ENCODE measurements at places on chromosomes 2 and 18.
A peak's percentile ranks its signal among the peaks of the same experiment; 100 is the strongest.

GRCh38 chr2:45285771-45286390 lies 276.6 kb upstream of the SIX2 start:
- DNase-seq, result no peak

DNA sequence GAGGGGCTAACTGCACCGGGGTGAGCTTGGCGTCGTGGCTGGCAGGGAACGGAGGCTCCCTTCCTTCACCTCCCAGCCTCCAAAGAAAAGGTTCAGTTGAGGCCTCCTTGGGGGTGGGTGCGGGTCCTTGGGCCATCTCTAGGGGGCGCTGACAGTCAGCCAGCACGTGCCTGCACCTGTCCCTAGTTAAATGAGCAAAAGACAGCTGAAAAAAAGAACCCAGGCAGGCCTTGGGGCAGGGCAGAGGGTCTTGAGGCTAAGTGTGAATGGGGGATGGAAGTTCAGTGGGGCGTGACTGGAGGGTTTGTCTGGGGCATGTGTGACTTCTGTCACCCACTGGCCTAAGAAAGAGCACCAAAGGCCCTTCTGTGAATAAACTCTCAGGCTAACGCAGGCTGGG lies 56.4 kb downstream of the ZFP36L2 start:
- DNase-seq, result peak; percentile 43

GRCh38 chr2:169073963-169074751 lies 4.8 kb downstream of the DHRS9 start:
- no peak for DNase-seq

GRCh38 chr18:46332921-46333341 lies 228.7 kb downstream of the HAUS1 start:
- DNase-seq, result no peak

DNA sequence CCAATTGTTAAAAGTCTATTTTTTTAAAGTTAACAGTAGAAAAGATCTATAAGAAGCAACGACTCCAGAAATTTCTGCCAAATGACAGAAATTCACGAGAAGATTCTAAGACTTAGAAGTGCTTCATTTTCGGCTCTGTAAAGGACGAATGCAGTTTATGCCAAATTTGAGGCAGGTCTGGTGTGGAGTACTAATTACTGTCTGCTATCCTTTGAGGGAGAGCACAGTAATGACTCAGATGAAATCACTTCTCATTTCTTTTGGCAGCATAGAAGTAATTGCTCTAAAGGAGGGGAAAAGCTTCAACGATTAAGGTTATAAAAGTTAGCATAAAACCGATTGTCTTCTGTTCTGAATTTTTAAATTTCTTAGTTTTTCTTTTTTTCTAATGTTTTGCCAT lies 11.4 kb downstream of the G6PC2 start:
- DNase-seq, result no peak

GRCh38 chr2:107932979-107933378 lies 53.3 kb upstream of the SLC5A7 start:
- DNase-seq, result no peak

DNA sequence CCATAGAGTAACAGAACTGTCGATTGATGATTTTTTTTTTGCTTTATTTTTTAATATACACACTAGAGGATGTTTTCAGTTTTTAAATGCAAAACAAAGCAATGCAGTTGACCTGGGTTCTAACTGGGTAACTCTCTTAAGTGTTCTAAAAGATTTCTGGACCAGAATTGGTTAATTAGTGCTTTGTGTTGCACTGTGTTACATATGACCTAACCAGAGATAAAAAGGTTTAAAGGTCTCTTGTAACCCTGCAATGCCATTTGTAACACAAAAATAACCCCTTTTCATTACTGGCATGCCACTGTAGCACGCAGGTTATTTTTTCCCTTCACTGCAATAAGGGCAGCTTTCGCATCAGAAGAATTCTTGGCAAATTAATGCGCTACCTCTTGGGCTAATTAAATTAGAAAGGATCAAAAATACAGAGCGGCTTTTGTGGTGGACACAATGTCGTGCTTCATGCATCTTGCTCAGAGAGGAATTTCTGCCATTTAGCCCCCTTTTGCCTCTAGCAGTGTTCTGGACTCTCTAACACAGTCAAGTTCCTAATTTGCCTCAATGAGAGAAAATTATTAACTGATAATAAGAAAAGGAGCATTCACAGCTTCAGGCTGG lies 250.8 kb upstream of the ZEB2 start:
- no peak for DNase-seq

DNA sequence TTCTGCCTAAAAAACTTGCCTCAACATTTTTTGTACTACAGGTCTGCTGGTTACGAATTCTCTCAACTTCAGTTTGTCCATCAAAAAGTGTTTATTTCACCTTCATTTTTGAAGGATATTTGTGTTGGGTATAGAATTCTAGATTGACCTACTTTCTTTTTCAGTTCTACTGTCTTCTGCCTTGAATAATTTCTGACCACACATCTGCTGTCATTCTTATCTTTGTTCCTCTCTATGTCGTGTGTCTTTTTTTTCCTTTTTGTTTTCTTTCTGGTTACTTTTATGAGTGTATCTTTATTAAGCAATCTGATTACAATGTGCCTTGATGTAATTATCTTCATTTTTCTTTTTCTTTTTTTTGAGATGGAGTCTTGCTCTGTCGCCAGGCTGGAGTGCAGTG lies 25.3 kb downstream of the ADCY3 start:
- no peak for DNase-seq

DNA sequence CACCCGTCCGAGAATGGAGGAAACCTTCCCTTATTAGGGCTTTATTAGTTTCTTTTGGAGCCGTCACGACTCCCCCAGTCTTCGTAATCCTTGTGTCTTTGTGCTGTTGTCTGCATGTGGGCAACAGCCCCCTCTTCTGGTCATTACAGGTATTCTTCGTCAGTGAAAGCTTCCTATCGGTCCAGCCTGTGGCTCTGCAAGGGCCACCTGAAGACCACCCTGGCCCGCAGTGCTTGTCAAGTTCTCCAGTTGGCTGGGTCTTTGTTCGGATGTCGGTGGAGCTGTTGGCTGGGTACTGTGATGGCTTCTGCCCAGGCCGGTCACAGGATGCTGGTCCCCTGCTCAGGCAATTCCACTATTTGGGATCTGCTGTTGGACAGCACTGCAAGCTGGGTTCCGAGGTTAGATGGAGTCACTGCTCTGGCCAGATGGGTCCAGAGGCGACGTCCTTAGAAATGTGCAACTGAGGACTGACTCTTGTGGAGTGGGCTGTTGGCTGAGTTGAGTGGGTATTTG lies 19.2 kb downstream of the E2F6 start:
- peak; percentile 19 for DNase-seq

DNA sequence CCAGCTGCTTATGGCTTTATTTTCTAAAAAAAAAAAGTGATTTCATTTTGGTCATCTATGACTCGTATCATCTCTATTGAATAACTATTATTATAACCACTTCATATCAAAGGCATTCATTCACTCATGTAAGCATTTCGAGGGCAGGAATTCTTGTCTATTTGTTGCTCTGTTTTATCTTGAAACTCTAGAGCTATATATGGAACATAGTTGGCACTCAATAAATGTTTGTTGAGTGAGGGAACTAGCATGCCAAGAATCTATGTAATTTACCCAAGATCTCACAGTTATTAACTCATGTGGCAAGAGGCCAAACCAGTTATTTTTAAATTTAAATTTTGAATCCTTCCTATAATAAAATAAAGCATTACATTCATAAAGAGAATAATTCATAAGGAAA lies 470.1 kb downstream of the TMX3 start:
- no peak for DNase-seq

GRCh38 chr2:178891265-178891958 lies 84.2 kb upstream of the TTN start:
- no peak for DNase-seq

GRCh38 chr18:64402636-64403035 lies 253.7 kb upstream of the LINC00305 start:
- no peak for DNase-seq

DNA sequence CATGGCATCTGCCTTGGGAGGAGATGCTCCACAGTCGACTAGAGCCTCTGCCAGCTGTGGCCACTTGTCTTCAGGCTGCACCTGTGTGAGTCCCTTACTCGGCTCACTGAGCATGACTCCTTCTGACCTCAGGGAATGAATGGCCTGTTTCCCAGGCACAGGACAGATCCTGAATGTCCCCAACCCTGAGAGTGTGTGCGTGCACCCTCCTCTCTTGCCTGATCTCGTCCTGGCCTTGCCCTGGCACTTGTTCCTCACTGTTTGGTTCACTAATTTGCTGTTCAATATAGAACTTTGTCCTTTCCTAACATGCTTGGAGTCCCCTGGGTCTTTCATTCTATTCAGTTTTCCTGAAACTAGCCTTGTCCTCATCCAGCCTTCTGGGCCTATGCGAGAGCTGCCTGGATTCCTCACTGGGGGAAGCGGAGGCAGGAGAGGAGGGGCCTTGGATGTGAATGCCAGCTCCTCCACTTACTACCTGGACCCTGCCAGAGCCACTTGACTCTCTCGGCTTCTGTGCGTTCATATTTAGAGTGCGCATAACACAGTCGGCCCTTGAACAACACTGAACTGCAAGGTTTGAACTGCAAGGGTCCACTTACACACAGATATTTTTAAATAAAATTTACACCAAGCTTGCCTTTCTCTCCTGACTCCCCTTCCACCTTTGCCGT lies 184.8 kb downstream of the ACKR3 start:
- no peak for DNase-seq

DNA sequence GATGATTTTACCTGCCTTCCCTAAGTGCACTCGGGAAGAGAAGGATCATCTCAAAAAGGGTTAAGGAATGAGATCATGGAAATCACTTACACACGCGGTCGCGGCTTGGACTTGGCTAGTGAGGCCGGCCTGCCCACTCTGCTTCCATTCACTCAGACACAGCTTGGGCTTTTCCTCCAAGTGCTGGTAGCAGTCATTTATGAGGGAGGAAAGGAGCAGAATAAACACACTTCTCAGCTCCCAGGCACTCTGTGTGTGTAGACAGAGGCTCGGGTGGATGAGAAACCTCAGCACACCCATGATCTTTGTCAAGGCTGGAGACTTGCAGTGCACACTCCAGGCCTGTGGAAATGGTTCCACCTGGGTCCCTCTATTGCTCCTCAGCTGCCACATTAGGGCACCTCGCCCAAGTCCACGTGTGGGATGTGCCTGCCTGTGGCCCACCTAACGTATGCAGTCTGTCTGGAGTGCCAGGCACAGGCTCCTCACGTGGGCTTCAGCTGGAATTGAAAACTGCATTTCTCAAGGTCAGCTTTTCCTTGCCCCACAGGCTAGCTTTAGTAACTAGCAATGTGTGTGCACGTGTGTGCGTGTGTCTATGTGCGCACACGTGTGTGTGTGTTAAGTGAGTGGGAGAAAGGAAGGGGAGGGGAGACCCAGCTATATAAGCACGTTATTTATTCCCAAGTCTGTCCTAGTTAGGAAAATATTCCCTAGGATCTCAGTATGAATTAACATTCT lies 288.4 kb downstream of the SOX11 start:
- no peak for DNase-seq

GRCh38 chr2:235048549-235048948 lies 96.7 kb downstream of the SH3BP4 start:
- DNase-seq, result no peak

- no peak for DNase-seq
Measured at GRCh38 chr2:85971366-85971765, 82.6 kb upstream of the ST3GAL5 start.

GRCh38 chr2:182581196-182581935 lies 134.7 kb upstream of the DNAJC10 start:
- DNase-seq, result no peak

DNA sequence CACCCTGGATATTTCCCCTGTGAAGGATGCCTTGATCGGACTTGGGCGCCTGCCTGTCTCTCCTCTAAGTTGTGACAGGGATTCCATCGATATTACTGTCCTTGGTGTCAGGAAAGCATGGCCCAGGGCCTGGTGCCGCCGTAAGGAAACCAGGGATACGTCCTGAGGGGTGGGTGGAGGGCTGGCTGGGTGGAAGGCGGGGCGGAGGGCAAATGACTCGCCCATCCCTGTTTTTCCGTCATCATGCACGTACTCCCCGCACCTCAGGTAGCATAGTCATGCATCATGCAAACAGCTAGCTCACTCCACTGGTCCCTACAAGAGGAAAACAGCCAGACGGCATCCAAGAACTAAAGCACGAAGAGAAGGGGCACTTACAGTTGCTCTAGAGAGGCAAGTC lies 57.1 kb downstream of the PXDN start:
- DNase-seq, result no peak

GRCh38 chr2:44904578-44904977 lies 36.9 kb upstream of the SIX3 start:
- no peak for DNase-seq

GRCh38 chr2:235752846-235753245 lies 259.0 kb downstream of the AGAP1 start:
- no peak for DNase-seq

DNA sequence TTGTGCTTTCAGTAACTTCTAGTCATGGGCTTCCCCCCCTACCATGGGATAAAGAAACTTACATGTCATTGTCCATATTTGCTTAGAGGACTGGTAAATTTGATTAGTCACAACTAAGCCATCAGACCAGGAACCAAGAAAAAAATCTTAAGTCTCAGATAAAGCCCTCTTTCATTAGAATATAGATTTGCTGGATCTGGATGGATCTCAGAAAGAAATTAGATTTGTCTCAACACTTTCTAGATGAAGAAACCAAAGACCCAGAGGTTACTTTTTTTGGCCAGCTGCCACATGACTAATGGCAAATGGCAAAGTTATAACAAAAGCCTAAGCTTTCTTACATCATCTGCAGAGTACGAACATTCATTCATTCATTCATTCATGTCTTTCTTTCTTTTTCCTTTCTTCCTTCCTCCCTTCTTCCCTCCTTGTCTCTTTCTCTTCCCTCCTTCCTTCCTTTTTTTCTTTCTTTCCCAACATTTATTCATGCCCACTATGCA lies 60.2 kb downstream of the CDCA7 start:
- DNase-seq, result no peak

GRCh38 chr2:219076253-219076652 lies 15.5 kb upstream of the IHH start:
- no peak for DNase-seq

DNA sequence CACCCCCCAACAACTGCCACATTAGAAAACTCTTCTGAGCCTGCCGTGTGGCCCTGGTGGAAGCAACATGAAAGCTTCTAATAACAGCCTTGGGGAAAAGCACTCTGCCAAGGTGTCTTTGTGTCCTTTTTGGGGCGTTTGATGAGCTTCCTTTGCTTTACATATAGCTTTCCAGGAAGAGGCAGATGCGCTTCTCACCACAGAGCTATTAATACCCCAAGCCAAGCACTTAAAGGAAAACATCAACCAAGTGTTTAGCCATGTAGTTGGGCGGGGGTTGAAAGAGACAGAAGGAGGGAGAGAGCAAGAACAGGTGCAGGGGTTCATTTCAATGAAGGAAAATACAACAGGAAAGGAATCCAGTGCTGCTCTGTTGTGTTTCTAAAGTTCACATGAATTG lies 176.1 kb downstream of the VAPA start:
- DNase-seq, result no peak

GRCh38 chr2:15096873-15097272 lies 464.3 kb downstream of the NBAS start:
- no peak for DNase-seq

DNA sequence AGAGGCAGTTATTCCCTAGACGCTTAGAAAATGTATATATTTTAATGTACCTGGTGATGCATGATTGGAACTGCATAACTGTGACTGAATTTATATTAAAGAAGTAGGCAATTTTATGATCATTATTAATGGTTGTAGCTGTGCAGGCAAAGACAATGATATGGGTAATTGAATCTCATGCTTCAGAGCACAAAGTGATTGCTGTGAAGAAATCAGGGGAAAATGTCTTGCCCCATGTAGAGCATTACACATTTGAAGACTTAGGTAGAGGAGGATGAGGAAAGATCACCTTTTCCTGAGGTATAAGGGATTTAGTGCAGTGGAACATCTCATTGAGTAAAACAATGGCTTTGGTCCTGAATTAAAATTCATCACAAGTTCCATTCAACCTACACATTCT lies 246.8 kb upstream of the DCC start:
- DNase-seq, result no peak

All from activated B cell treated with CpG ODN at 0.5 μM for 24 hours (primary cell).